ENCODE measurements at places on chromosomes 16 and 17.

GRCh38 chr17:6927290-6928126 lies 68.3 kb upstream of the ALOX12 start:
- DNase-seq, result no peak

DNA sequence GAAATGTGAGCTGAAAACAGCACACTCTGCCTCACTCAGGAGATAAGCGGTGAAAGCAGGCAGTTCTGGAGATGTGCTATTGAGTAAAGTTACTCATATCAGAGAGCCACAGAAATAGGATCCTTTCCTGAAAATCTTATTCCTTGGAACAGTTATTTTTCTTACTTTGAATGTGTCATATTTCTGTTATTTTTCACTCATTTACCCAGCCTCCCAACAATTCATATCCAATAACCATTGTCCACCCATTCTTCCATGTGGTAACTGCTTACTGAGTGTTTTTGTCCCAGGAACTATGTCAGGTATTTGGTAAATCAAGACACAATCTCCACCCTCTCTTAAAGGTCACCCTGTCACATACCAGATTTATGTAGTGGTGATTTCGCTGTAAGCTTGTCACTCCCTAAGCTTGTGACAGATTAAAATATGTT lies 144.9 kb downstream of the PARN start:
- no peak for DNase-seq

DNA sequence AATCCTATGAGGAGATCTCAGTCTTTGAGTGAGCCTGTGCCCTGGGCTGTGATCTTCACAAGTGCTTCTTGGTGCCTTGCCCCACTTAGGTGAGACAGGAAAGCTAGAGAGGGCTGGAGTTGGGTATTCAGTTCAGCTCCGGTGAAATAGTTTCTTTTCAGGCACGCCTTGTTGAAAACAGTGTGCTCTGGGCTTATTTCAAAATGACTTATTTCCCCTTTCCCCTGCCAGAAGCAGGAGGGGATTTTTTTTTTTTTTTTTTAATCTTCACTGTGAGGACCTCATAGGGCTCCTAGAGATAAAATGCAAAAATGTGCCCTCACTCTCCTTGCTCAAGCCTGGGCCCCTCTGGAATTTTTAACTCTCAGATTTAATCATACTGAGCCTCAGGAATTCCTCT lies 27.2 kb downstream of the MOSMO start:
- peak; percentile 21 for DNase-seq

DNA sequence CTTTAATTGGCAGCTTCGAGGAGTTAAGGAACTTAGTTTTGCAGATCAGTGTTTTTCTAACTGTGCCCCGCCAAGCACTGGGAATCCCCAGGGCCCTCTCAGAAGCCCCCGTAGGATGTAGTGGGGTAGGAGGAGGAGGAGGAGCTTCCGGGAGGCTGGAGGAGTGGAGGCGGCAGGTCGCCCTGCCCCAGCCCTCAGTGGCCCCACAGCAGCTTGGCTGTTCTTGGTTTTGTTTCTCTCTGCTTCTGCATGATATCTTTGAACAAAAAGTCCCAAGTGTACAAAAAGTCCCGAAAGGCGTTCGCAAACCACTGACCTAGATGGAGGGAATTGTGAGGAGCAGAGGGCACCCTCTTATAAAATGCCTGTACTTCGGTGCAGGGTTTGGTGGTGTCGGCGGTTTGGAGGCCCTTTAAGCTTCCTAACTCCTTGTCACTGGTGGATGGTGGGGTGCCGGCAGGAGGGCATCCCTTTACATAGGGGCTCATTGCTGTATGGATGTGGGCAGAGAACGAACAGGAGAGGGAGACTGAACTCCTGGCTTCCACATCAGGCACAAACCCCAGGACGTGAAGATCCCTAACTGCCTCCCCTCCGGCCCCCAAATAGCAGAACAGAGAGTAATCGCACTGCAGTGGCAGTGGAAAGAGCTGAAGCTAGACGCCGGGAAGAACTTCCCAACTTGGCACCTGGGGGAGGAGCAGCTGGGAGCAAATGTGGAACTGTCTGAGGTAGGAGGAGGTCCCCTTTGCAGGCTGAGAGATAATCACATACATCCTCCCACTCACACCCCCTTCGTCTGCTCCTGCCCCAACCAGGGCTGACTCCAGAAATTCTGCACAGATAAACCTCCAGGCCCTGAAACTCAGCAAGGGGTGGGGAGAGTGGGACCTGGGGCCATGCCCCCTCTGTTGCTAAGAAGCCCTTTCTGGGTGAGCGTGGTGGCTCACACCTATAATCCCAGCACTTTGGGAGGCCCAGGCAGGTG lies 20.1 kb downstream of the EPOP start:
- DNase-seq, result no peak

- no peak for DNase-seq
These were observed 3.9 kb upstream of the SPATA20 start for GRCh38 chr17:50542795-50543774.

- no peak for DNase-seq
These were observed 11.4 kb upstream of the FADS6 start for GRCh38 chr17:74904687-74905409.

DNA sequence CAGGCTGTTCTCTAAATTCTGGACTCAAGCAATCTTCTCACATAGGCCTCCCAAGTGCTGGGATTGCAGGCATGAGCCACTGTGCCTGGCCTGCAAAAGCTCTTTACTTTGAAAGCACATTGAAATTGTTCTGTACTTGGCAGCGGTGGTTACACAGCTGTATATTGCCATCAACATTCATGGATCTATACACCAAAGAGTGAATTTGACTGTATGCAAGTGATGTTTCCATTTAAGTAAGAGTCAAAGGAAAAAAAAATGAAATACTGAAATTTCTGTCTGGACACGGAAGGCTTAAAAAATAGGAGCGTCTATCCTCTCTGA lies 450.6 kb upstream of the PSMD7 start:
- no peak for DNase-seq

DNA sequence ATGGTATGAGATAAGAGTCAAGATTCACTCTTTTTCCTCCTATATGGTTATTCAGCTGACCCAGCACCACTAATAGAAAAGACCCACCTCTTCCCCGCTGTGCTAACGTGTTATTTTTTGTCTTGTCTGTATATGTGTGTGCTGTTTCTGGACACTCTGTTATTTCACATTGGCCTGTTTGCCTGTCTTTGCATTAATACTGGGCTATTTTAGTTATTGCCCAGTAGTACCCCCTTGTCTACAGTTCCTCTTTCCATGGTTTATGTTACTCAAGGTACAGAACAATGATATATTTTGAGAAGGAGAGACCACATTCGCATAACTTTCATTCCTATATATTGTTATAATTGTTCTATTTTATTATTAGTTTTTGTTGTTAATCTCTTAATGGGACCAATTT lies 74.0 kb upstream of the SIAH1 start:
- DNase-seq, result no peak

GRCh38 chr17:7558544-7559319 lies at the start of gene TNFSF13:
Gene TNFSF13, plus strand, starts transcription at chr17:7558750. Its CDS starts 290 bp downstream, at chr17:7559040.
- DNase-seq, result peak; percentile 59

GRCh38 chr17:76635659-76636360 lies 7.7 kb downstream of the ST6GALNAC1 start:
- DNase-seq, result no peak

DNA sequence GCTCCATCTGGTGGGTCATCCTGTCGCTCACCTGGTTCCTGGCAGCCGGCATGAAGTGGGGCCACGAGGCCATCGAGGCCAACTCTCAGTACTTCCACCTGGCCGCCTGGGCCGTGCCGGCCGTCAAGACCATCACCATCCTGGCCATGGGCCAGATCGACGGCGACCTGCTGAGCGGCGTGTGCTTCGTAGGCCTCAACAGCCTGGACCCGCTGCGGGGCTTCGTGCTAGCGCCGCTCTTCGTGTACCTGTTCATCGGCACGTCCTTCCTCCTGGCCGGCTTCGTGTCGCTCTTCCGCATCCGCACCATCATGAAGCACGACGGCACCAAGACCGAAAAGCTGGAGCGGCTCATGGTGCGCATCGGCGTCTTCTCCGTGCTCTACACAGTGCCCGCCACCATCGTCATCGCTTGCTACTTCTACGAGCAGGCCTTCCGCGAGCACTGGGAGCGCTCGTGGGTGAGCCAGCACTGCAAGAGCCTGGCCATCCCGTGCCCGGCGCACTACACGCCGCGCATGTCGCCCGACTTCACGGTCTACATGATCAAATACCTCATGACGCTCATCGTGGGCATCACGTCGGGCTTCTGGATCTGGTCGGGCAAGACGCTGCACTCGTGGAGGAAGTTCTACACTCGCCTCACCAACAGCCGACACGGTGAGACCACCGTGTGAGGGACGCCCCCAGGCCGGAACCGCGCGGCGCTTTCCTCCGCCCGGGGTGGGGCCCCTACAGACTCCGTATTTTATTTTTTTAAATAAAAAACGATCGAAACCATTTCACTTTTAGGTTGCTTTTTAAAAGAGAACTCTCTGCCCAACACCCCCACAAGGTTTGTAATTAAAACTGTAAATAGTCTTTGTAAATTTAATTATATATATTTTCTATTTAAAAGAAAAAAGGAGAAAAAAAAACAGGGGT lies 1.7 kb downstream of the FZD2 start:
- no peak for DNase-seq

- no peak for DNase-seq
These were observed 276.6 kb upstream of the TNRC6C start for GRCh38 chr17:77681861-77682260.

DNA sequence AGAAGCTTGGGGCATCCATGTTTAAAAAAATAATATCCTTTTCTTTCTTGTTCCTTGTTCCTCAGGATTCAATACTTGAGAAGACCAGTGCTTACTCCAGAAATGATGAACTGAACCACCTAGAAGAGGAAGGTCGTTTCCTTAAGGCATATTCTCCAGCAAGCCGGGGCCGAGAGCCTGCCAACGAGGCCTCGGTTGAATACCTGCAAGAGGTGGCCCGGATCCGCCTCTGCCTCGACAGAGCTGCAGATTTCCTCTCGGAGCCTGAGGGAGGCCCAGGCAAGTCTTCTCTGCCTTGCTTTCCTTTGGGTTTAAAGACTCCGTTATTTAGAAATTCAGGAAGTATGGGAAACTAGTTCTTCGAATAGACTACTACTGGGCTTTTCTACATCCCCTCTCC lies 42.5 kb upstream of the ENDOV start:
- no peak for DNase-seq

DNA sequence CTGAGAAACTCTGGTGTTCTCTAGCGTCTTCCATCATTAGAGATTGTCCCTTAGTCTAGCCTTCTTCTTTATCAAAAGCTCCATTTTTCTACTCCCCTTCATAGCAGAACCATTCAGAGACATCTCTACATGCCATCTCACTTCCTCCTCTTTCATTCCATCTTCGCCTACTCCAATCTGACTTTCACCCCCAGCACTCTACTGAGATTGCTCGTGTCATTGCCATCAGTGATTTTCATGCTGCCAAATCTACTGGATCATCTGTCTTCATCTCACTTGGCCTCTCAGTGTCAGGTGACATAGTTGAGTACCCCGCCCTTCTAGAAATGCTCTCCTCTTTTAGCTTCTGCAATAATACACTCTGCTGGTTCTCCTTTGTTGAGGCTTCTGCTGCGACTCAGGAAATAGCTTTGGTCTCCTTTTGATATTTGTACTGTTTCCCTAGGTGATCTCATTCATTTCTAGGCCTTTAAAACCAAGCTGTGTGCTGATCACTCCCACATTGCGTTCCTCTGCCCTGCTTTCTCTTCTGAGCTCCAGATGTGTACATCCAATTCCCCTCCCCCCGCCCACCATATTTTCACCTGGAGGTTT lies 119.1 kb downstream of the FTO start:
- DNase-seq, result no peak

DNA sequence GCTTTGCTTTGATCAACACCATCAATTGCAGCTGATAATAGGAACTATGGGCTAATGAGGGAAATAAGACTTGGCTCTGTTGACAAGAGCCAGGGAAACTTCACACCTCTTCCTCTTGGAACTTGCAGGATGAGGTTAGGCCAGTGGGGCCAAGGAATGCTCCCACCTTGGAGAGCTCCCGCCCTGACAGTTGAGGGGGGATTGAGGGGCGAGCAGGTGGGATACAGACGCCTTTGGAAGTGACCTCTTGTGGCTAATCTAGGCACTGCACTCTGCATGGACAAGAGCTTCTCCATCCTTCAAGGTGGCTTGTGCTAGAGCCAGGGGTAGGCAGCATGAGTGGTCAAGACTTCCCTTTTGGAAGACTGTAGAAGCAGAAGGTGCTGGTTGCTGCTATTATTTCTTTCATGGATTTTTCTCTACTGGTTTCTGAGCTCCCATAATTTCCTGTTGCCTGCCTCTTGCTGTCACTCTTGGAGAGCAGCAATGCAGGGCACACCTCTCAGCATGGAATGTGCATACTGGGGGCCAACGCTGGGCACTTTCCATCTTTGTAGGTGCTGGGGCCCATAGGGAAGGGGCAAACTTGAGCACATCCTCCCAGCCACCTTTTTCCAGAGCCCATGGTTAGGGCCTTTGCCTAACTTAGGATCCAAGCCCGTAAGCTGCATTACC lies 2.3 kb upstream of the PHF12 start:
- peak; percentile 36 for DNase-seq

DNA sequence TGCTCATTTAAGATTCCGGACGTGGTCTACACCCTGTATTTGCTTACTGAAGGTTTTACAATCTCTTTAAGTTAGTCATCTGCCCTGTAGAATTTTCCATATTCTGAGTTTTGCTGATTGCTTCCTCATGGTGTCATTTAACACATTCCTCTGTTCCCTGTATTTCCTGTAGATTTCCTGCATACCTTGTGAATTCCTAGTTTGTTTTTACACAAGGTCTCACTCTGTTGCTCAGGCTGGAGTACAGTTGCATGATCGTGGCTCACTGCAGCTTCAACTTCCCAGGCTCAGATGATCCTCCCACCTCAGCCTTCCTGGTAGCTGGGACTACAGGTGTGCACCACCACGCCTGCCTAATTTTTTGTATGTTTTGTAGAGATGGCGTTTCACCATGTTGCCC lies 66.8 kb downstream of the CMIP start:
- no peak for DNase-seq

DNA sequence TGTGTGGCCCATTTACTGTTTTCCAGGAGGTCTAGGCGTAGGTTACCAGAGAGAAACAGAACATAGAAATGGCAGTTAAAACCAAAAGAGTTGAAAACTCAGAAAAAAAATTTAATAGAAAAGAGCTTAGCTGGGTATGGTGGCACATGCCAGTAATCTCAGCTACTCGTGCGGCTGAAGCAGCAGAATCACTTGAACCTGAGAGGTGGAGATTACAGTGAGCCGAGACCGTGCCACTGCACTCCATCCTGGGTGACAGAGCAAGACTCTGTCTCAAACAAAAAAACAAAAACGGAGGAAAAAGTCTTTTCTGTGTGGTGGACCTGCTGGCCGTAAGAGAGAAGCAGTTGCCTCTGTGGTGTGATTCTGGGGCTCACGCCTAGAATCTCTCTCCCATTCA lies 35.8 kb downstream of the MRTFB start:
- DNase-seq, result no peak

Data from naive B cell (primary cell).